AG09319 (cell line): ENCODE measurements at places on chromosomes 1 and 21.

GRCh38 chr1:43269627-43270375 is at the start of gene TMEM125:
TSS of gene TMEM125 (plus strand) at chr1:43269983. CDS start at chr1:43272723, 2,740 bp downstream.
- no peak for DNase-seq

DNA sequence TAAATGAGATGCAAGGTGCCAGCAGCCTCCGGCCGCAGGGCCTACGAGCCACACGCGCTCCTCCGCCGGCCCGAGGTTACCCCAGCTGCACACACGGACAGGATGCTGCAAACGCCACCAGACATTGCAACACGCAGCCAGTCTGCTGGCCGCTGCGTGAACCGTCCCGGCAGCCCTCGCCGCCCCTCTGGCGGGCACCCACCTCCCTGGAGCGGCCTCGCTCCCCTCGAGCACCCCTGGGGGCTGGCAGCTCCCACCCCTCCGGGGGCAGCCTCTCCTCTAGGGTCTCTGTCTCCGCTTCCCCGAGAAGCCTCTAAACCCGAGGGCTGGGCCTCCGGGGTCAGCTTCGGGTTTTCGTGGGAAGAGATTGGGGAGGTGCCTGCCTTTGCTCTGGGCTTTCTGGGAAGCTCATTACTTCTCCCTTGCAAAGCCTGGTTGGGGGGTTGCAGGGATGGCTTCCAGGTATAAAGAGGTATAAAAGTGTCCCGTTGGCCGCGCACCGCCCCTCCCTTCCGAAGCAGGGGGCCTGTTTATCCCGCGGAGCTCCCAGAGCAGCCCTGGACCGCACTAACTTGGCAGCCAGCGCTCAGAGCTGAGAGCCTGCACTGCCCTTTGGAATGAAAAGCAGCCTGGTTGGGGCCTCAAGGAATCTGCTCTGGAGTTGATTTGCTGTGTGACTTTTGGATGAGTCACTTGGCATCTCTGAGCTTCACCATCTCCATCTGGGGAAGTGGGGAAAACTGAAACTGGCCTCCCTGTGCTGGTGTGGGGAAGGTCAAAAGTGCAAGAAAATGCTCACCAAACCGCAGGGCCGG is 21.8 kb downstream of the DHRS3 start:
- peak; percentile 97 for DNase-seq

DNA sequence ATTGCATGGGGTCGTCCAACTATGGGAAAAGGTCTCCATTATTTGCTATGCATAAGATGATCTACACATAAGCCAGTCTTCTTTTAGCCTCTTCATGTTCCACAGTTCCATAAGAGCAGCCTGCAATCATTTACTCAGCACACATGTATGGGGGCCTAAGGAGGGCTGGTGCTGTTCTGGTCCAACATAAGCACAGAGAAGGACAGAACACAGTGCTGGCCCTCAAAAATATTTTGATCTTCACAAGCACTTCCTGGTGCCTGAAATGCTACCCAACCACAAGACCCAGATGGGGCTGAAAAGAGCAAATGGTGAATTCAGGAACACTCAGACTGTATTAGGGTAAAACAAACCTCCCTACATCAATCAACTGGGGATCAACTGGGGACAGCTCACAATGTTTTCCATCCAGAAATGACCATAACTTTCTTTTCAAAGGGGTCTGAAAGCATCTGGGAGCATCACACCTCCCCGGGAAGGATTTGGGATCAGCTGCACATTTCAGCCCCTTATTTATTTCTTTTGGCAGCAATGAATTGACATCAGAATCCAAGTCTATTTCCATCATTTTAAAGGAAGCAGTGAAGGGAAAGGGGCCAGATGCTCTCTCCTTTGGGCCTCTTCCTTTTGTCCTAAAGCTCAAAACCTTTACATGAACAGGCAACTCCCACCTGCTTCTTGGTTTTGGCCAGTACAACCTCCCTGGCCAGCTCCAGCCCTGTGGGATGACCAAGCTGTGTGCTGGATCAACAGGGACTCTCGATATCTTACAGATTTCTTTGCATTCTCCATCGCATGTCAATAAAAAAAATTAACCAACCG is 45.7 kb downstream of the KCNN3 start:
- no peak for DNase-seq

GRCh38 chr1:229433364-229434004 is 410 bp downstream of the ACTA1 start:
- no peak for DNase-seq

DNA sequence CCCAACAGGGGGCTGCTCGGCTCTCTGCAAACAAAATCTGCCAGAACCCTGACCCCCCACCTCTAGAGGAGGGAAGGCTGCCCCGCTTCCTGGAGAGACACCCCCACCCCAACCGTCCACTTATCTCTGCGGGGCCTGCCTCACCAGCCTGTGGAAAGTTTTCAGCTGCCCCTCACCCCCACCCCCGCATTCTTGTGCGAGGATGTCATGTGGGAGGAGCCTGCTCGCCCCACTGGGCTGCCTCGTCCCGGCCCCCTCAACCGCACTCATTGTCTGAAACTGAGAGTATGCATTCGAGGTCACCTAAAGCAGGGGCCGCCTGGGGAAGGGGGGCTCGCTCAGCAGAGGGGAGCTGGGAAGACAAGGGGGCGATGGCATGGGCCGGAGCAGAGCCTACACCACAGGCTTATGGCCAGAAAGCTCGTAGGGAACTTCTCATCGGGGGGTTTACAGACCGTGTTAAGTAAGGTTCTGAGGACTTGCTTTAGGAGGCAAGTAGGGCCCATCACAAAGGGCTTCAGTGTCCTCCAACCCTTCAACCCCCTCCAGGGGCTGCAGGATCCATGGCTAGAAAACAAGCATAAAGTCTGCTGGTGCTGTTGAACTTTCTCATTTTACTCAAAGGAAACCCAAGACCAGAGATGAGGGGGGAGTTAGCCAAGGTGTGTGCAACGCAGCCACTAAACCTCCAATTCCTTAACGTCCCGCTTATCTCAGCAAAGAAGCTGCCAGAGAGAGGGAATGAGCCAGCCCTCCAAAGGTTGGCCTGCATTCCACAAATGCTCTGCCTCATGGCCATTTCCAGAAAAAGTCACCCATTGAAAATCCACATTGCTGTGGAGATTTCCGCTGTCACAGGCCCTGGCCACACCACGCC is 9.4 kb downstream of the EPHA2 start:
- no peak for DNase-seq
